GM04503 (cell line): ENCODE measurements at places on chromosomes 13 and 19.

GRCh38 chr13:90258129-90258528 is 1089.4 kb upstream of the MIR17HG start:
- DNase-seq: no peak

DNA sequence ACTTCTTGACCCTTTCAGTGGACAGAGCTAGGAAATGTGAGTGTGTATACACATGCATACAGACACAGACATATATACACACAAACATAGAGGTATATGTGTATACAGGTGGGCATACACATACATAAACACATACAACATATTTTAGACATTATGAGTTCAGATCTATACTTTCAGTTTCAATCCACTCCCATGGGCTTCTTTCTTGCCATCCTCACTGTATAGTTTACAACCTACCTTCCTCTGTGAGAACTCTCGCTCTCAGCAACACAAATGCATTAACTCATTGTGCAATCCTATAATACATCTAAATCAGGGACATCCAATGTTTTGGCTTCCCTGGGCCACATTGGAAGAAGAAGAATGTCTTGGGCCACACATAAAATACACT is 21.2 kb upstream of the SCEL start:
- DNase-seq: no peak

DNA sequence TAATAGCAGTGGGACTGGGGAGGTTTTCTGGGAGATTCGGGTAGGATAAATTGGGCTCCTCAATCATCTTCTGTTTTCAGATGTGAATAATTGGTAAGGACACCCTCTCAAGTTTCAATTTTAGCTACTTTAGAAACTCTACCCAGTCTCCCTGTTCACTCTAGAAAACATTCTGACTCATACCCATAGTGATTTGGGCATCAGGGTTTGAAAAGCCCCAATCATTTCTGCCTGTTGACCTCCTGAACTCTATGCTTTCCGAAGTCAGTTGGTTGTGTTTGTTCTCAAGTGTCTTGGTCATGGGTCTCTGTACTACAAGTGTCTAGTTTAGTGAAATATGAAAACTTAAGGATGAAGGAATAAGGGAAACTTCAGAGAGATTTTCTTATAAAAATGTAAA is 911.3 kb upstream of the GPC6 start:
- DNase-seq: no peak

- DNase-seq: no peak
Measured at GRCh38 chr13:38785042-38785441, 98.2 kb downstream of the FREM2 start.

DNA sequence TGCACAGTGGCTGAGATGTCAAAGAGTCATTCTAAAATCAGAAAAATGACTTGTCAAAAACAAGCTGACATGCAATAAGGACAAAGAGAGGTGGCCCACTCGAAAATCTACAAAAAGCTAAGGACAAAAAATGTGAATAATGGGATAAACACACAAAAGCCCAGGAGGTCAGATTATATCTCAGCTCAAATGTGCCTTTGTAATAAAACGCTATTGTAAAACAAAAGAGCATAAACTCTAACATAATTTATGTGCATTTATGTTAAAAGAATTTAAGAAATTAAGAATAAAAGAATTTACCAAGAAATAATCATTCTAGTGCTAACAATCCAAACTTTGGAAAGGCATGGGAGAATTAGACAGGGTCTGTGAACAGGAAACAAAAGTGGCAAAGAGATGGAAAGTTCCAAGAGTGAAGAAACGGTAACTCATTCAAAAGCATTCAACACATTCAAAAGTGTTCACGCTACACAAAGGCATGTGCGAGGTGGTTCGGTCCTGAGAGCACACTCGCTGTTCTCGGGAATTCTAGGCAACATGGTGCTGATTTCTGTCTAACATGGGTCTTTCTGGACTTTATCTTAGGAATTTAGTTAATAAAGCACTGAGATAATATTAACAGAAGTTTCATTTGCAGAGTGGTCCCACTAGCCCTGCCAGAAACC is 197.7 kb downstream of the KATNAL1 start:
- no peak for DNase-seq

GRCh38 chr13:97549201-97549600 is 115.2 kb downstream of the RAP2A start:
- DNase-seq: no peak

DNA sequence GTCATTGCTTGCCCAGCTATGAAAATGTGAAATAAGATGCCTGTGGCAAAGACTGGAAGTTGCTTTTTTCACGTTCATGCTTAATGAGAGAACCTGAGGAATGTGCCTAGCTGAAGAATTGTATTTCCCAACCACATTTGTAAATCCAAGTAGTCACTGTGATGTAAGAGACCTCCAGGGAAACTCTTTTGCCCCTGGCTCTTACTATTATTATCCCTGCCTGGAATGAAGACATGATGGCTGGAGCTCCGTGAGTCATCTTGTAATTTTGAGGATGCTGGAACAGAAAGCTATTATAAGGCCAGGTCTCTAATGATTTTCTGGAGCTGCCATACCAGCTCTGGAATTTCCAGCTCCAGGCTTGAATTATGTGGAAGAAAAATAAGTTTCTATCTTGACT is 894.3 kb downstream of the DIAPH3 start:
- no peak for DNase-seq

- no peak for DNase-seq
Measured at GRCh38 chr13:28531077-28531844, 36.3 kb upstream of the FLT1 start.

- DNase-seq: peak; percentile 44
Measured at GRCh38 chr13:113854238-113855011, 9.5 kb downstream of the GAS6 start.

DNA sequence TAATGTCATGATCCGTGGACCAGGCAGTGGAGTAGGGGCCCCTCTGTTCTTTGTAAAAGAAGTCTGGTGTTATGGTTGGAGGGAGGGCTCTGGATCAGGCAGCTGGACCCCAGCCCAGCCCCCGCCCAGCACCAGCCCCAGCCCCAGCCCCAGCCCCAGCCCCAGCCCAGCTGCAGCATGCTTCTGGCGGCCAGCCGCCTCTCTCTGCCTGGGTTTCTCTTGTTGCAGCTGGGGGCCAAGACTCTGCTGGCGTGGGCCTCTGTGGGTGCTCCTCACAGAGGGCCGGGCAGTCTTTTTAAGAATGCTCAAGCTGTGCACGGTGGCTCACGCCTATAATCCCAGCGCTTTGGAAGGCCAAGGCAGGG is 17.9 kb downstream of the DOT1L start:
- no peak for DNase-seq
